NCI-H774 (cell line): ENCODE measurements at places on chromosomes 3 and 15.
A peak's percentile ranks its signal among the peaks of the same experiment; 100 is the strongest.

DNA sequence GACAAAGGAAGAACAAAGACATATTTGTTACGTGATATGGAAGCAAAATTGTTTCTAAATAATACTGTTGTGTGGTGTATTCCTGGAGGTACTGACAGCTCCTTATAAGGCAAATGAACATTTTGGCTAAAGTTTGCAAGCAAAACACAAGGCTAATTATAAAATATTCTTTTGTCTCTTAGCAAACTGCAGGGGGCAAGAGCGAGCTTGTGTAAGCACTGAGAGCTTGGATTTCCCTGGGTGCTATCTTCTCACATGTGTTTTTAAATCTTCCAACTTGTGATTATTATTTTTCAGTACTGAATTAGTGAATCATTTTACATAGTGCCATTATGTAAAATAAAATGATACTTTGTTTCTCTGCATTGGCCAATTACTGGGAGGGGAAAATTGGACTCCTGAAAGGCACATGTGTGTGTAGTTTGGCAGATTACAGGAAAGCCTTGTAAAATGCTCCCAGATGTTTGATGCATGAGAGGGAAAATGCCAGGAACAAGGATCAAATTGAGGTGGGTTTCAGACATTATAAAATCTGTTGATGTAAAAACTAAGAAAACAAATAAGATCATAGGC lies 611.5 kb downstream of the AGBL1 start:
- DNase-seq, result peak; percentile 14

- no peak for DNase-seq
These were observed 8.2 kb downstream of the SLC27A2 start for GRCh38 chr15:50190166-50190570.

GRCh38 chr3:177484926-177485325 lies 287.6 kb upstream of the TBL1XR1 start:
- no peak for DNase-seq

DNA sequence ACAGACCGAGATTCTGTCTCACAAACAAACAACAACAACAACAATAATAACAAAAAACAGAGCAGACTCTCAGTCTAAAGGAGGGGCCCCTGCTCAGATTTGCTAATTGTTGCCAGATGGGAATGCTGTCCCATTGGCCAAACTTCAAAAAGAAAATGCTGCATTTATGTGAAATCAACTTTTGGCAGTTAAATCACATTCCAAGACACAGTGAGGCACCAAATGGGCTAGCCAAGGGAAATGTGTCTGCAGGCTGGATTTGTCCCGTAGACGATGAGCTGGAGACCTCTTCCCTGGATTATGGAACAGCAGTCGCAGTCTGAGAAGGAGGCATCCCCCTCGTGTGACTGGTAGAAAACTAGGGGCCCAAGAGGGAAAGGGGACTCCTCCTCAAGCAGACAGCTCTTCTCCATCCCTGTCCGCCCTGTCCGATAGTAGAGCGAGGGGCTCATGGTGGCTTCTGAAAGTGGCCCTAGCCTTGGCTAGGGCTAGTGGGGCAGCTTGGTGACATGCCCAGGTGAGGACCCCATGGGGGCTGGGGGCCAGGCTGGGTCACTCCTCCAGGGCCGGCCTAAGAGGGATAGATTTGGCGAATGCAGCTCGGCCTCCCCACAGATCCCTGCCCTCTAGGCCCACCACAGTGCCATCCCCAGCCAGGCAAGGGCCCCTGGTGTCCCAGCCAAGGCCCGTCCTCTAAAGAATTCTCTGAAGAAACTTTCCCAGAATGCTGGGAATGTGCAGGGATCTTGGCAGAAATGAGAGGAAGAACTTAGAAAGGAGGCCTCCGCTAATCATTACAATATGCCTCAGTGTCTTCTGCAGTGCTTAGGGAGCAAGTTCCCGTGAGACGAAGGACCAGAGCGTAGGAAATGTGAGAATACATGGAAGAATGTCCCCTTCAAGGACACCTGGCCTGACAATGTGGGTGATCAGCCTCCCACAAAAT lies 2.0 kb downstream of the SLC22A14 start:
- no peak for DNase-seq

- no peak for DNase-seq
These were observed 8.0 kb downstream of the IP6K2 start for GRCh38 chr3:48709051-48709461.

DNA sequence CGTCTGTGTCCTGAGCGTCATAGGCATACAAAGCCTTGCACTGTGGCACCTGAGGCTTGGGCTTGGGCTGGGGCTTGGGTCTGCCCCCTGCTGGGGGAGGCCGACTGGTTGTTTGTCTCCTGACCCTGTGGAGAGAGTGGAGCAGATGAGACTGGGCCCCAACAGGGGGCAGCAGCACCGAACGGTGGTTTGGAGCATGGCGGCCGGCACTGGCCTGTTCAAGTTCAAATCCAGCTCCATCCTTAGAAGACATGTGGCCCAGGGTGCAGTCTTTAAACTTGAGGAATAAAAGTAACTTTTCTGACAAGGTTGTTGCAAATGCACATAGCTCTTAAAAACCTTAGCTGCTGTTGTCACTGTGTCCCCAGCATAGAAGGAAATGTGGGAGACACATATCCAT lies 33.3 kb downstream of the CCNB2 start:
- DNase-seq, result no peak

DNA sequence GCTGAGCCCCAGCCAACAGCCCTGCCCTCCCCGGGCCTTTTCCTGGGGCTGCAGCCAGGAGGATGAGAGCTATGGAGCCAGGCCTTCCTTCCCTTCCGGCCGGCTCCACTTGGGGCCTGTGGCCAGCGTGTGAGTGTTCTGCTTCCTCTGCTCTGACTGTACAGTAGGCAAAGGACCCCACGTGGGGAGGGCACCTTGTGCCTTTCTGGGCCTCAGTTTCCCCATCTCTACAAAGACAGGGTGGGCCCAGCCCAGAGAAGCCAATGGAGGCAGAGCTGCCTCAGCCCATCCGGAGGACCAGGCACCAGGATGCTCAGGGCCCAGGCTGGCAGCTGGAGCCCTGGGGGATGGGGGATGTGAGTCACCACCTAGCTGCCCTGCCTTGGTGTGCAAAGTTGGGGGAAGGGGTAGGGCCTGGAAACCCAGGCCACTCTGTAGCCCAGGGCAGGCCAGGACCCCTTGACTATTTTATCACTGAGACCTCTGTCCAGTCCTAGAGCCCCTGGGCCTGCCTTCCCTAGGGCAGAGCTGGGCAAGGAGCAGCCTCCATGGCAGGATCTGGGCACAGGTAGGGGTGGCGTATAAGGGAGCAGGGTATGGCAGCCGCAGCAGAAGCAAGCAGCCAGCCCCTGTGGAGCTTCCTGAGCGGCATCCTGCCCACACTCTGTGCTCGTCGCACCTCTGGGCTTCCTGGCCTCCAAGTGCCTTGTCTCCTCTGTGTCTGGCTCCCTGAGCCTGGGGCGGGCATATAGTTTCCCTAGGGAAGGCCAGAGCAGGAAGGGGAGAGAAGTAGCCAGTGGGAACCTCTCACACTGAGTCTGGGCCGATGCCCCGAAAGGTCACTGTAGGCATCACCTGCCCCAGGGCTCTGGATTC lies 1.8 kb downstream of the PSTPIP1 start:
- DNase-seq, result no peak

GRCh38 chr3:31434819-31435218 lies 97.9 kb upstream of the STT3B start:
- no peak for DNase-seq

GRCh38 chr3:71104121-71104541 lies 479.4 kb downstream of the FOXP1 start:
- no peak for DNase-seq

DNA sequence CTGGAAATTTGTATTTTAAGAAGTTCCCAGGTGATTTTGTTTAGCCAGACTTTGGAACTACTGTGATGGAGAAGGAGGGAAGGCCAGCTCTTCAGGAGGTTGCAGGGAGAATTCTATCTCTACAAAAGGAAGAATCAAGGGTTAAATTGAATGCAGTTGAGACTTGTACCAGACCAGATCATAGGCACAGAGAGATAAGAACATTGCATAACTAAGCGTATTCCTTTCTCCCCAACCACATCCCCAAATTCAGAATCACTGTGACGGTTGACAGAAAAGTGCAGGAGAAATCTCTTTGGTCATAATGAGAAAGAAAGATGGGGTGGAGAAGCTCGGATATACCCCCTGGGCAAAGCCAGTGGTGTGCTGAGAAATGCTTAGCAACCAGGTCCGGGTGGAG lies 7.2 kb downstream of the PLD1 start:
- DNase-seq, result no peak

DNA sequence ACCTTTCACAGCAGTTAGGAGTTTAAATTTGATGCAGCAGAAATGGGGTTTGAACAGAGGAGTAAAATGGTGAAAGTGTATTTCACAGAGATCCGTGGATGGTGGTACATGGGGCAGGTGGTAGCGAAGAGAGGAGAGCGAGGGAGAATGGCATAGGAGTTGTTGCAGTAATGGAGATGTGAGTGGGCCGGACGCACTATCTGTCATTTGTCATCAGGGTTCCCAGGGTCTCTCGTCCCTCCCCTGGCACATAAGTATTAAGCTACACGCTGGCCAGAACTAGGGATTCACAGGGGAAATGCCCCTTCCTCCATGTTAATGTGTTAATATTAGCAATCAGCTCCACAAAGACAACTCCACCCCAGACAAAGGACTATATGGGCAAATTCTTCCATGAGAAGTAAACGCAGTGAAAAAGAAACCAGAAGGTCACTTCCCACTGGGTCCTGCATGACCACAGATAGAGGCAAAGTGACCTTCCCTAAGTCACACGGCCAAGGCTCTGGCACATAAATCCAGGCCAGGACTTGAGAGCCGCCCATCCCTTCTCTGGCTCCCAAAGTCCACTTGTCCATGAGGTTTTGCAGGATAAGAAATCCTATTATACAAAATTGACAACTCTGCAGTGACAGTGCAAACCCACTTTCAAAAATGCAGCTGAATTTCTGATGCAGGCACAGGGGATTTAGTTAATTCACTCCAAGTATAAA lies 42.5 kb downstream of the ANXA2 start:
- DNase-seq, result no peak

- DNase-seq, result no peak
These were observed 41.4 kb downstream of the CLEC3B start for GRCh38 chr3:45067486-45067885.

- no peak for DNase-seq
These were observed 11.2 kb upstream of the GTF2A2 start for GRCh38 chr15:59668556-59668955.
